ENCODE measurements at places on chromosomes 12 and 14. TPM values are rescaled to one million over a fixed set of nuclear protein-coding genes. Genes with fewer than 3 reads are reported as not detected.

Gene IFI27
- 1.6 TPM for total RNA-seq

Gene MTA1
- total RNA-seq, result 114 TPM

Gene TMEM30B
- total RNA-seq, result 0.55 TPM

Gene KRT82
- not detected for total RNA-seq

Gene CFAP54
- 0.10 TPM for total RNA-seq

Gene P2RX2
- total RNA-seq, result not detected
